ENCODE measurements at places on chromosomes 7 and 10. TPM values are rescaled to one million over a fixed set of nuclear protein-coding genes. Genes with fewer than 3 reads are reported as not detected.
A peak's percentile ranks its signal among the peaks of the same experiment; 100 is the strongest.

The LRRC61 gene
- 13.1 TPM for total RNA-seq

DNA sequence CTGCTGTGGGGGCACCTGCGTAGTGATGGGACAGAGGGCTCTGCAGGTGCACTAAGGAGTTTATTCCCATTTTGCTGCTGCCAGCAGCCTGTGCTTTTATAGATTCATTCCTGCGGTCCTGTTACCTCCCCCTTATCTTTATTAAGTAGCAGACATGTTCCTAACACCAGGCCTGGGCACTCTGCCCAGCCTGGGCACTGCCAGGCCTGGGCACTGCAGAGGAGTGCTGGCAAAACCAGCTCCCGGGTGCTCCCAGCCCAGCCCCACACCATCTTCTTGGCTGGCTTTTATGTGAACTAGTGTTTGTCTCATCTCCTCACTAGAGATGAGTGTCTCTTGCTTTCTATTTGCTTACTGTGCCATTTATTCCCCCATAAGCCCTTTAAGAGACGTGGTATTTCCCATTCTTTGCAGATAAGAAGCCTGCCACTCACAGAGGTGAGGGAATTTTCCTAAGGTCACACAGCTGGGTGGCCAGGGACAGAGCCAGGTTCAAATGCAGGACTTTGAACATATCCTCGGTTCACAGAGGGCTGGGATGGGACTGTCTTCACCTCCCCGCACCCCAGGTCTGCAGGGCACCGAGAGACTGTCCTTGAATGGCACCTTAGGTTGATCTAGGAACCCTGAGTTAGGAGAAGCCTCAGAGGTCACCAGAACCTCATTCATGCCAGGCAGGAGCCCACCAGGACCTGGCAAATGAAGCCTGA, 14.6 kb upstream of the DRGX start:
- no peak for DNase-seq

- DNase-seq = no peak
Measured at GRCh38 chr7:107909445-107909844, 18.5 kb downstream of the DLD start.

- DNase-seq = no peak
Measured at GRCh38 chr7:122225874-122226273, 78.7 kb downstream of the FEZF1 start.

- DNase-seq = no peak
Measured at GRCh38 chr7:158595068-158595467, 7.4 kb upstream of the PTPRN2 start.

GRCh38 chr10:22544325-22545068, 169.9 kb downstream of the PIP4K2A start:
- DNase-seq = no peak

- no peak for DNase-seq
Measured at GRCh38 chr7:83130623-83131545, 31.8 kb downstream of the PCLO start.

DNA sequence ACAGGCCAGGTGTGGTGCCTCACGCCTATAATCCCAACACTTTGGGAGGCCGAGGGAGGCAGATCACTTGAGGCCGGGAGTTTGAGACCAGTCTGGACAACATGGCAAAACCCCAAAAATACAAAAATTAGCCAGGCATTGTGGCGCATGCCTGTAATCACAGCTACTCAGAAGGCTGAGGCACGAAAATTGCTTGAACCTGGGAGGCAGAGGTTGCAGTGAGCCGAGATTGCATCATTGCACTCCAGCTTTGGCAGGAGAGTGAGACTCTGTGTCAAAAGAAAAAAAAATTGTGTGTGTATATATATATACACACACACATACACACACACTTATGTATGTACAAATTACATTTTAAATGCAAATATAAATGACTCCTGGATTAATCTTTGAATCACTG, 76.8 kb upstream of the LRRN3 start:
- DNase-seq = peak; percentile 56

DNA sequence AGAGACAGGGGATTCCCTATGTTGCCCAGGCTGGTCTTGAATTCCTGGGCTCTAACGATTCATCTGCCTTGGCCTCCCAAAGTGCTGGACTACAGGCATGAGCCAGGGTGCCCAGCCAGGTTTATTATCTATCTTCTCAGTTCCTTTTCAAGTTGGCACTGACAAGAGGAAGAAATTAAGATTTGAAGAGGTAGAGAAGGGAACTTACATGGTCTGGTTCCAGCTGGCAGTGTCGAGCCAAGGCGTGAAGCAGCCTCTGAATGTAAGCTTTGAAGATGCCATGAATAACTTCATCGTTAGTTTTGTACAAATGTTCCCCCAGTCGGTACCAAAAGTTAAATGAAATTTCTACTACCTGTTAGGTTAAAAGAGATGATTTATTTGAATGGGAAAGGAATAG, 57.7 kb downstream of the TNPO3 start:
- DNase-seq = no peak

DNA sequence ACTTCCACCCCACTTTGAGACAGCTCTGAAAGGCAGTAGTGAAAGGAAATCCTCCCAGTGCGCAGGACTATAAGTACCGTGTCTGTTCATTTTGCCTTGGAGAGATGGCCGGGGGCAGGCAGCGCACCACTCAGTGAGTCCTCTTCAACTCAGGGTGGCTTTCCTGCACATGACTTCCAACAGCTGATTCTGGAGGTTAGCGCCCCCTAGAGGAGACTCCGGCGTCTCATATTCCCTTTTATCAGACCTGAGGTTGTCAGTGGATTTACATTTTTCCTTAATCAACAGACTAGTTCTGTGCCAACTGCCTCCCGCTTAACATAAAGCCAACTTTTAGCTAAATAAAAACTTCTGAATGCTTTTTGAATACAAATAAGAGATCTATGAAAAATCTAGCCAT, 101.0 kb downstream of the HERPUD2 start:
- DNase-seq = no peak

DNA sequence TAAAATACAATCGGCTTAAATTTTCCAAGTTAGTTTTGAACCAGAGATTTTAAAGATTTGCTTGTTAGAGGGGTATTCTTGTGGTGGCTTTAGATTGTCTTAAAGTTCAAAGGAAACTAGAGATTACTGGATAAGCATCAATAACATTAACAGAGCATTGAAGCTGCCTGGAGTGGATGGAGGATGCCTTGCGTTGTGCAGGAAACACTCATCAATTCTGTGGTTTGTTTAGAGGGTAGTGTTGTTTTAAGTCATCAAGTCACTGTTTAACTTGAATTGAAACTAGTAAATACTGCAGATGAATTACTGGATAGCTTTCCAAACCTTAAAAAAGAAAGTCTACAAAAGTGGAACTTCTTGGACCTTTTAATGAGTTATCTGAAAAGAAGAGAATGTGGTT, 218.6 kb downstream of the CELF2 start:
- no peak for DNase-seq

DNA sequence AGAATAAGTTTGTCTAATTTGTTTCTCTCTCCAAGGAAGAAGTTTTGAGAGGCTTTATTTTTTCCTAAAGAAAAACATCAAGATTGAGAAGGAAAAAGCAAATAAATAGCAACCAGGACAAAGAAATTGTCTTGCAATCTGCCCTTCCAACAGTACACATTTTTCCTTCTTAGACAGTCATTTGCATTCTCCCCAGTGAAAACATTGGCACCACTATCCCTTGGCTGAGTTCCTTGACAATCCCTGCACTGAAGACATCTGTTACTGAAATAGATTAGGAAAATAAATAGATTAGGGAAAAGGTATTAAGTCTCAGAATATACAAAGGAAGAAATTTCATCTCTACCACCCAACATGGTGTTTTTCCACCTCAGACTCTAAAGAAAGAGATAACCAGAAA, 12.2 kb upstream of the TMEM243 start:
- no peak for DNase-seq
